Stimulated activated CD4-positive, alpha-beta T cell treated with anti-CD3 and anti-CD28 coated beads, Interleukin-4, amount 100 ng/mL, for 24 hours (primary cell): ENCODE measurements at places on chromosomes 12 and 14.

GRCh38 chr12:2149091-2149490 lies 96.3 kb downstream of the CACNA1C start:
- no peak for DNase-seq

DNA sequence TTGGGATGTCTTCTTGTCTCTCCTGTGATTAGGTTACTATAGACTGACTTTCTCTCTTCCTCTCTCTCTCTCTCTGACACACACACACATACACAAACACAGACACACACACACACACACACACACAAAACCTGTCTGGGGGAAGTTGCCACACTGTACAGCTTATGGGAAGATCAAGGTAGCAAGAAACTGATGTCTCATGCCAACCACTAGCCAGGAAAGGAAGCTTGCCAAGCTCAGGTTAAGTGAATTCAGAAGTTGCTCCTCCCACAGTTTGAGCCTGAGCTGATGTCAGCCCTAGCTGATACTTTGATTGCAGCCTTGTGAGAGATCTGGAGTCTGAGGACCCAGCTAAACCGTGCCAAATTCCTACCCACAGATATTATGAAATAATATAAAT lies 67.1 kb downstream of the PPFIA2 start:
- DNase-seq = no peak

- no peak for DNase-seq
Observed at GRCh38 chr12:65694130-65694529, 130.2 kb upstream of the HMGA2 start.

DNA sequence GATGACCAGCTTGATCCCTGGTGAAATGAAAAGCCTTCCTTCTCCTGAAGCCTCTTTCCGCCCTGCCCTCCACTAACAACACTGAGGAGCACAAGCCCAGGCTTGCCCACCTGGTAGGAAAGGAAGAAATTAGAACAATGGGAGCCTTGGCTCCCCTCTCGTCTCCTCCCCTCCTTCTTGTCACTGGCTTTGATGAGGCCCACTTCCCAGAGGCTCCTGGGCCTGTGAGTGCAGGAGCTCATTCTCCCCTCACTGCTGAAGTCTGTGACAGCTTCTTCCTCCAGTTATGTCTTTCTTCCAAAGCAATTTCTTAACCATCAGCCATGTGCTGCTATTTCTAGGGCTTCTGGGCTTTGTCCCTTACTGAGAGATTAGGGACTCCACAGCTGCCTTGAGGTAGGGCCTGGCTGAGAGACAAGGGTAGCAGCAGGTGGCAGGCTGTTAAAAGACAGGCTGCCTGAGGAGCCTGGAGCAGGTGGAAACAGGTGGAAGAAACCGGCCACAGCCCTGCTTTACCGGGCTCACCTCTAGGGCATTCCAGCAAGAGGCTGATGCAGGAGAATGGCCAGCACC lies 53.6 kb upstream of the SRSF5 start:
- no peak for DNase-seq

DNA sequence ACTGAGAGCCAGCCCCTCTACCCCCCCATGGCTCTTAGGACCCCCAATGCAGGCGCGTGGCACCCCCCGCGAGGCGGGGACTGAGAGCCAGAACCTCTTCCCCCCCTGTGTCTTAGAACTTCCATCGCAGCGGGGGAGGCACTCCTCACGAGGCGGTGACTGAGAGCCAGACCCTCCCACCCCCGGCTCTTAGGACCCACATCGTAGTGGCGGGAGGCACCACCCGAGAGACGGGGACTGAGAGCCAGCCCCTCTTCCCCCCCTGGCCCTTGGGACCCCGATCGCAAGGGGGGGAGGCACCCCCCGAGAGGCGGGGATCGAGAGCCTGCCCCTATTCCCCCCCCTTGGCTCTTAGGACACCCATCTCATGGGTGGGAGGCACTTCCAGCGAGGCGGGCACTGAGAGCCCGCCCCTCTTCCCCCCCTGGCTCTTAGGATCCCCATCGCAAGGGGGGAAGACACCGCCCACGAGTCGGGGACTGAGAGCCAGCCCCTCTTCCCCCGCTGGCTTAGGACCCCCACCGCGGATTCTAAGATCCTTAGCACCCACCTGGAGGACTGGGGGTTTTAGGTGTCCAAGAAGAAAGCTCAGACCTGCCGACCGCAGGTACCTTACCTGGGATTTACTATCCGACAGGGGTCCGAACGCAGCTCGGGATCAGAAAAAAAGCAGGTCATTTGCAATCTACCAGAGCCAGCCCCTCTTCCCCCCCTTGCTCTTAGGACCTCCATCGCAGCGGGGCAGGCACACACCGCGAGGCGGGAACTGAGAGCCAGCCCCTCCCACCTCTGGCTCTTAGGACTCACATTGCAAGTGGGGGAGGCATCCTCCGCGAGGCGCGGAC lies 44.9 kb downstream of the DDX11 start:
- DNase-seq = no peak

GRCh38 chr12:88638966-88639760 lies 58.9 kb upstream of the KITLG start:
- DNase-seq = no peak

GRCh38 chr14:36900846-36901245 lies 239.2 kb downstream of the PAX9 start:
- no peak for DNase-seq

- no peak for DNase-seq
Observed at GRCh38 chr12:4817880-4818279, 91.8 kb upstream of the KCNA1 start.

DNA sequence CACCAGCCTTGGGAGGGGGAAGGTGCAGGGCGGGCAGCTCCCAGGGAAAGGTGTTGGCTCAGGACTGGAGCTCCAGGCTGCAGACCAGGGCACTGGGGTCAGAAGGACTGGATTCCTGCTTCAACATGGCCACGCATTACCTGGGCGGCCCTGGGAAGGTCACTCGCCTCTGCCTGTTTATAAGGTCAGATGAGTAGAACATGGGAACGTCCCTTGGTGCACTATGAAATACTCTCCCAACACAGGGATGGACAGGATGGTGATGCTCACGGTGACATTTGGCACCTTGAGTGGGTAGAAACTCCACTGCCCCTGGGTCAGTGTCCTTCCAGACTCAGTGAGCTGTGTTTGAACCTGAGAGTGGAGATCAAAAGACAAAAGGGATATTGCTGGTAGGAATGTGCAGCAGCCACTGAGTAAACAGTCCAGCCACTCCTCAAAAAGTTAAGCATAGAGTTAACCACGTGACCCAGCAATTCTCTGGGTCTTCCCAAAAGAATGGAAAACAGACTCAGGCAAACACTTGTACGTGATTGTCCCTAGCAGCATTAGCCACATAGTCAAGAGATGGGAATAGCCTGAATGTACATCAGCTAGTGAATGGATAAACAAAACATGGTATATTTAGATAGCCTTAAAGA lies 9.1 kb upstream of the BDKRB2 start:
- DNase-seq = no peak

DNA sequence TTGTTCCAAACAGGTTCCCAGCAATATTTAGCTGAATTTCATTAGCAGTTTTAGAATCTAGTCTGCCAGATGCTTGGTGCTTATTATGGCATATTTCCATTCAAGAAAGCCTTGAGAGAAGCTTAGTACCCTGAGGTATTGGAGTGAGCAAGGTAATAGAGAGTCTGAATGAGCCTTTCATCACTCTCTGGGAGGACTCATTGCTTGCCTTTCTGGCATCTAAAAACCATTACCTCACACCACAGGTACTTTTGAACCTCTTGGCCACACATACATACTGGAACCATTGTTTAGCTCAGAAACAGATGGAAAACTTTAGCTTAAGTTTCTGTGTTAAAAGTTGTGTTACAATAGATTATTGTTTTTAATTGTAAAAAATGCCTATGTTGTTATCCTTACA lies 27.4 kb upstream of the KCNH3 start:
- no peak for DNase-seq

DNA sequence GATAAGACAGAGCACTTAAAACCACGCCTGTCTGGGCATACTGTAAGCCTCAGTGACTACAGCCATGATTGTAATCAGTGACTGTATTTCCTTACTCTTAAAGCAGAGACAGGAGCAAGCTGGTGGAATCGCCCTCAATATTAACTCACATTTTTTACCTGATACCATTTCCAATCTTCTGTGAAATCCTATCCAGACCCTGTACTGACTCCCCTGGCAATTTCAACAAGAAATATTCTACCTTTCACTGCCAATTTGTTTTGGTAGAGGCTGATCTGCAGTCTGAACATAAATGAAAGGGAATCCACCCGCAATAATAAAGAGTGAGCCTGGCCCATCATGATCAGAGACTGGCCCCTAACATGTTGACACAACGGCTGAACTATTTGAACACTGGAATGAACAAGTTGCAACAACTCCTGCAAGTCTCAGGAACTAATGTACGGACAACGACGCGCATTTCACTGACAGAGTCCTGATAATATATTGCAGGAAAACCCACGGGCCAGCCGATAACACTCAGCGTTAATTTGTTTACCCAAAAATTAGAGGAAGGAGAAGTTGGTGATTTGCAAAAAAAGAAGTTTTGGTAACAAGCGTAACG lies 195.5 kb upstream of the BTG1 start:
- DNase-seq = no peak

DNA sequence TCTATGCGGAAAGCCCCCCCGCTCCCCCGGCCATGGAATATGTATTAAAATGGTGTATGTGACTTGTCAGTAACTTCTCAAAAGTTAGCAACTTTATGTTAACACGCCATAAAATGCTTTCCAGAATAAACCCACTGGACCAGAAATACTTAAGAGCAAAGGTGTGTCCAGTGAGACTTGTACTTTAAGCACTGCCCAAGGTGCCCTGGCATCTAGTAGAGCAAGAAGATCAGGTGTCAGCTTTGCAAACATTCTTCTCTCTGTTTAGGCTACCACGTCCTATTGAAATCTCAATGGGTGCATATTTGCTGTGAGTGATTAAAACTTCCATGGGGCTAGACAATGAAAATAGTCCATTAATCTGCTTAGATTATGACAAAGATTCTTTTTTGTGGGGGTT lies 201.2 kb downstream of the ESR2 start:
- DNase-seq = no peak

GRCh38 chr14:22280497-22281316 lies 308.3 kb downstream of the DAD1 start:
- no peak for DNase-seq

DNA sequence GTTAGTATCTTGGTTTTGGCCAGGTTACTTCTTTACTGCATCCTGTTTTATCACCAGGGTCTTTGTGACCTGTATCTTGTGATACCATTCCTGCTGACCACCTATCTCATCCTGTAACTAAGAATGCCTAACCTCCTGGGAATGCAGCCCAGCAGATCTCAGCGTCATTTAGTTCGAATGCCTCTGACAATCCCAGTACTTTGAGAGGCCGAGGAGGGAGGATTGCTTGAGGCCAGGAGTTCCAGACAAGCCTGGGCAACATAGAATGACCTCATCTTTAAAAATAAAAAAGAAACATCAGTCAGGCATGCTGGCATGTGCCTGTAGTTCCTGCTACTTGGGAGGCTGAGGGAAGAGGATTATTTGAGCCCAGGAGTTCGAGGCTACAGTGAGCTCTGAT lies 206.5 kb downstream of the SUDS3 start:
- DNase-seq = no peak

DNA sequence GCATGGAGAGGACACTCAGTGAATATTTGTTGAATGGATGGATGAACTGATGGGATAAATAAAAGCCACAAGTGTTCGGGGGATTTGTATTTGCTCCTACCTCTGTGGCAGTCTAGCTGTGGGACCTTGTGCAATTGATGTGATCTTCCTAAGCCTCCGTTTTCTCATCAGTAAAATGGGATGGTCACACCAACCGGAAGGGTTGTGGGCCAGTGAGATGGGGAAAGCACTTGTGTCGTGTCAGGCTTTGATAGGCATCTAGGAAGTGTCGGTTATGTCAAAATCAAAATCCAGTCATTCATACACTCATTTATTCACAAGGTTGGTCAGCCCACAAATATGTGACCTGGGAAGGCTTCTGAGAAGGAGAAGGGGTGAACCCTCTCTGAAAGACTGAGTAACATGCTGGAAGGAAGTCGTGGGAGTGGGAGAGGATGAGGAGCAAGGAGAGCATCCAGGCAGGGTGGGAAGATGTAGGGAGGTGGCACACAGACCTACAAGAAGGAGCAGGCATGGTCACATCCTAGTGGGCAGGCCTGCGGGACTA lies 7.8 kb upstream of the SERPINA9 start:
- no peak for DNase-seq

DNA sequence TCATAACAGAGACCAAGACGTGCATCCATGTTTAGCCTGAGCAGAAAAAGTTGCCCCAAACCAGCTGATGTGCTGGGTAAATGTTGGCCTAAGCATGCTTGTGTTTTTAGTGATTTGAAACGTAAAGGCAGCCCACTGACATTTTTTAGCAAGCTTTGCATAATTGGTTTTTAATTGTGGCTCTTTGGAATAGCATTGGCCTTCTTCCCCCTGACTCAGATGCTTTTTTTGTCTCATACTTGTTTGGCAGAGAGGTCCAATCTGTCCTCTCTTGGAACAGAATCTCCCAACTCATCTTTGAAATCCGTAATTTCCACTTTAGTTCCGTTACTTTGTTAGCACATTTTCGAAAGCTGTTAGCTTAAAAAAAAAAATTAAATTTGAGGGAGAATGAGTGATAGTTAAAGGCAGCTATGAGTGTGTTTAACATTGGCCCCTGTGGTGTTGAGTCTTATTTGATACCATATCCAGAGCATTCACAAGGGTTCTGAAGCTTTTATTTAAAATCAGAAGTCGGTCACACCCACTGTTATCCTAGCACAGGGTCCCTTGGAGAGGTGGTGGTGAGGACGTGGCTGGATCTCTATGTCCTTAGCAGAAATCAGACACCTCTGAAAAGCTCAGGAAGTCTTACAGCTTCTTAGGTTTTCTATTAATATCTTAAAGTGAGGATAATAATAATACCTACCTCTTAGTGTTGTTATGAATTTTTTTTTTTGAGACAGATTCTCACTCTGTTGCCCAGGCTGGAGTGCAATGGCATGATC lies 15.6 kb downstream of the JDP2 start:
- no peak for DNase-seq

DNA sequence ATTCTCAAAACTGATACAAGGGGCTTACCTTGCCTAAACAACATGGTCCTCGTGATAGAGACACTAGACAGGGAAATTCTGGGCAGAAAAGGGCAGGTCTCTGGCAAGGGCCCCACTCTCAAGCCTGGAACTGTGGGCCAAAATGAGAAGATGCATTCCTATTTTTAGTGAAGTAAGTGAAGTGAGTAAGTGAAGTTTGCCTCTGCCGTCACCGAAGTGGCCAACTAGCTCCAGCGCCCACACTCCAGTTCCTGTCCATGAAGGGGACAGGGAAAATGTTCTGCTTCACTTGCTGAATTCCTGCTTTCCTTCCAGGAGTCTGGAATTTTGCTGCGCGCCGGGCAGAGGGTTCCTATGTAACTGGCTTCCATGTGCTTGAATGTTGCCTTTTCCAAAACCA lies 1035.6 kb upstream of the TMEM132C start:
- DNase-seq = no peak

DNA sequence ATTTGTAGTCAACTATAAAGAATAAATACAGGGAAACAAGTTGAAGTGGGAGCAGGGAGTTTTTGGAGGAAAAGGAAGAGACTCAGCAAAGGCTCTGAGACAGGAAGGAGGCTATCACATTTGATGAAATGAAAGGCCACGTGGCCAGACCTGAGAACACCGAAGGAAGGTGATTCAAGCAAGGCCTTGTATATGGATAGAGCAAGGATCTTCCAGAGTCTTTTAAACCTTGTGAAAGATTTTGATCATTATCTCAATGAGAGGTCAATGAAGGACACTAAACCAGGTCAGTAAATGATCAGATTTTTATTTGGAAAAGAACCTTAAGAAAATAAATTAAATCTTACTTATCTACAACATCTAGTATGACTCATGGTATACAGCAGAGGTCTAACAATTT lies 523.5 kb downstream of the SLC16A7 start:
- no peak for DNase-seq
